ENCODE measurements at places on chromosomes 3 and 15.

DNA sequence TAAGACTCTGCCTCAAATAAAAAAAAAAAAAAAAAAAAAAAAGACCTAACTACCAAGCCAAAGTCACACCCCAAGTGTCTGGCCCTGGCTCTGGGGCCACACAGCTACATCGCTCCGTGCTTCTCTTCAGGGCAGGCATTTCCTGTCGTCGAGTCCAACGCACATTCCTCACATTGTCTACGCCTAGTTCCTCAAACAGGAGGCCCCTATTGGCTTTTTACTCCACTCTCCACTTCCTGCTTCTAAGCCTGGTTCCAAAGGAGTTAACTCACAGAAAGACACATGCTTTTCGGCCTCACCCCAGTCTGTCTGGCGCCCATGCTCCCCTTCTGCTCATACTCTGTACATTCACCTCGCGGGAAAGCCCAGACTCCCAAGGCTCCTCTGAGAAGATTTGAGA lies 28.8 kb downstream of the KNG1 start:
- DNase-seq: no peak

- DNase-seq: no peak
These were observed 842 bp upstream of the U2SURP start for GRCh38 chr3:143000528-143000927.

DNA sequence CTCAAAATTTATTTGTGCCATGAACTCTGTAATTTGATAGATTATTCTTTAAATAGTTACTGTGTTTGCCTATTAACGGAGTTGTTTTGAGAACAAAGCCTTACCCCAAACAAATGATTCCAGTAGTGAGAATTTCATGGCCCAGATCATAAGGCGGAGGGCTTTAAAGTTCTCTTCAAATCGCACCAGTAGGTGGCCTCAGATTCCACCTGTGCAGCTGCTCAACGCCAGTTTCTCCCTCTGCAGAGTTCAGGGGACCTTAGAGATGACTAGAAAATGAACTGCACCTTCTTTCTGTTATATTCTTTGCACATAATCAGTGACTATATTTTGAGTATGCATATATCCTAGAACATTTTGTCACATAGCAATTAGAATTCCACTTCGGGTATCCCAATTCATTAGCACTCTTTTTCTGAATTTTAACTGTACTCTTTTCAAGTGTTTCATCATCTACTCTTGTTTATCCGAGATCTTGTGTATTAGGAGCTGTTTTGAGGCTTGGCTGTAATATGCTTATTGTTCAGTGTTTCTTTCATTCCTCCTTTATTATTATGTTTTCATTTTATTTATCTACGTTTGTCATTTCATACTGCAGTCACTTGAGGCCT lies 232.6 kb upstream of the CHRM5 start:
- DNase-seq: no peak

- peak; percentile 82 for DNase-seq
These were observed 267.0 kb downstream of the PLCL2 start for GRCh38 chr3:17151598-17152373.

DNA sequence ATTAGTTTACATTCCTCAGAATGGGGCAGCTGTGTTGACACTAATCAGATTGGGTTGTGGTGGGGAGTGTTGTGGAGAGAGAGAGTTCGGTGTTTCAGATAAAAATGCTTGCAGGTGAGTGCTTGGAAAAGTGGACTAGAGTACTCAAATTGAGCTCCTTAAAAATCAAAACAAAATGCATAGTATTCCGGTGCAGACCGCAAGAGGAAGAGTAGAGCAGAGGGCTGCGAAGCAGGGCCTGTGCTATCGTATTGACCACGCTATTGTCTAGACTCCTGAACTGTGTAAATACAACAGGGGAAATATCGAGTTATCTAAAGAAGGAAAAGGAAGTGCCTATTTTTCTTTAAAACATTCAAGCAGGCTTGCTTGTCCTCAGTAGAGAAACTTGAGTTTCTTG lies 159.5 kb downstream of the TP63 start:
- DNase-seq: no peak

GRCh38 chr3:132205609-132206008 lies 111.6 kb upstream of the ACP3 start:
- DNase-seq: no peak

DNA sequence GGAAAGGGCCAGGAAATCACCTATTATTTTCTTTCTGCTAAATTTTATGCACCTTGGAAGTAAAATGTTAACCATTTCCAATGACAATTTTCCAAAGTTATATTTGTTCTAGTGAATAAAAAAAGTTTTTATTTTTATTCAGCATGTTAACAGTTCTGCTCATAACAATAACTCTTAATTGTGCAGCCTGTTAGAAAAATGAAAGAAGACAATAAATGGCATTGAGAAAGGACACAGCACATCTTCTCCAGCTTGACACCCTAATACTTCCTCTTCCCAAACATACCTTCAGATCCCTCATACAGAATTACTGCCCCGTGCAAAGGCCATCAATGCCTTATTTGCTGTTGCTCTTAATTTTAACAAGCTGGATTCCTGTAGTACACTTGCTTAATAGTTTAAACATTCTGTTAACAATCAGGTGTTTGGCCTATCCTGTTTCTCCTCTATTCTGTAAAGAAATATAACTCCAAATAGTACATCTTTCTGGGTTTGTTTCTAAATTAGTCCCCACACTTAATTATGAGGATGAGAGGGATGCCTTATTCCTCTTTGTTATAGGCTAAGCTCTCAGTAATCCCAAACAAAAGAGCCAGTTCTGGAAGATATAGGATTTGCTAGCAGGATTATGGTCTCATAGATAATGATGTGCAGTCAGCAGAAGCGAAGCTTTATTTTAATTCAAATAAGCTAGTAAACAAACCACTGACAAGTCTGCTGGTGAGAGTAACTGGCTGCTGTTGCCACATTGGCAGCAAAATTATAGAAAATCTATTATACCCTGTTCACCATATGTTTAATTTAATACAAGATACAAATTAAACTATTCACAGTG lies 19.2 kb upstream of the SOX2 start:
- no peak for DNase-seq

GRCh38 chr3:83956431-83956830 lies 1002.4 kb upstream of the CADM2 start:
- no peak for DNase-seq

DNA sequence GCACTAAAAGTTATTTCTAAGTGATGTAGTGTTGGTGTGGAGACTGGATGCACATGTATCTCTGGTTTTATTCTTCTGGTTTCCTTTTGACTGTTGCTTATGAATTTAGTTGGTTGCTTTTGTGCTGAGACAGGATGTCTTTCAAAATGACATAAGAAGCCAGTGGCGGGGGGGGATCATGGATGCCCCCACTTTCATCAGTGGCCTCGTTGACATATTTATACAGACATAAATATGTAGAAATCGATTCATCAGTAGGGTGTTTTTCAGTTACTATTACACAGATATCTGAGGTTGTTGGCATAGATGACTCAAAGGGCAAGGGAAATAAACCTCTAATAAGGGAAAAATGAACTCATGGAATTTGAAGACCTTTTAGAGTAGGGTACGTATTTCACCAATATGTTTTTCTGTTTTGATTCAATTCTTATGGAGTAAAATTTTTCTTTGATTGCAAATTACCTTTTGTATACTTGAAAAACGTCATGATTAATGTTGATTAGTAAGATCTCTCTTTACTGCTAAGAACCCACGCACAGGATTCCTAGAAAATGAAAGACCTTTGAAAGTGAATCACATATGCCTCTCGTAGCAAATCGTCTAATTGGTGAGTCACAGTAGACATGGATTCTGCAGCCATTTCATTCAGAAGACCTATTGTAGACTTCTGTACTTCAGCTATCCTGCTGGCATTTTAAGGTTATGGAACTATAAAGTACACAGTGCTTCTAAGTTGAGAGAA lies 97.4 kb upstream of the RBMS3 start:
- DNase-seq: no peak

DNA sequence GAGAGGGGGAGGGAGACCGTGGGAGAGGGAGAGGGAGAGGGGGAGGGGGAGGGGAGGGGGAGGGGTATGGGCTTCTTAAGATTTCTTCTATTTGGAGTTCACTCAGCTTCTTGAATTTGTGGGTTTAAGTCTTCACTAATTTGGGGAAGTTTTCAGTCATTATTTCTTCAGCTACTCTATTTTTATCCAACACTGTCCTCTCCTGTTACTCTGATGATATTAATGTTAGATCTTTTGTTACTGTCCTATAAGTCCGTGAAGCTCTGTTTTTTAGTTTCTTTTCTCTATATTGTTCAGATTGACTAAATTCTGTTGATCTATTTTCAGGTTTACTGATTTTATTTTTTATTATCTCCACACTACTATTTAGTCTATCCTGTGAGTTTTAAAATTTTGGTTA lies 351.5 kb upstream of the TPM1 start:
- DNase-seq: no peak

DNA sequence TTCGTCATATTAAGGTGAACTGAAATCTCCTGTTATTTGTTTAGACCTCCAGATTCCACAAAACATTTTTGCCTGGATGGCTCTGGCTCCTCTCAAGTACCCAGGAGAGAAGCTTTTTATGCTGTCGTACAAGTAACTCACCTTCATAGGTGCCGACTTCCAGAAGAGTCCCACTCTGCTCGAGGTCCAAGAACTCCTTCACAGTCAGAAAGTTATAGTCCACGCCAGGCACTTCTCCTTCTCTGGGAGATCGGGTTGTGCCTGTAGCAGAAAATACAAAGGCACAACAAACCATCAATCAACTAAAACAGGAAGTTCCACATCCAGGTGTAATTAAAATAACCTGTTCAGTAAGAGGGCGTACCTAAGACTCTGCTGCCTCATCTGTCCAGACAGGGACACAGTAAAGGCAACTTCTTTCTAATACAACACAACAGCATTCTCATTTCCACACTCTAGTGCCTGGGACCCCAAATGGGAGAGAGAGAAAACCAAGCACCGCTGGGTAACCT lies 545.3 kb downstream of the MAGI1 start:
- DNase-seq: no peak

- DNase-seq: no peak
These were observed 64.8 kb downstream of the BOC start for GRCh38 chr3:113275929-113276750.

DNA sequence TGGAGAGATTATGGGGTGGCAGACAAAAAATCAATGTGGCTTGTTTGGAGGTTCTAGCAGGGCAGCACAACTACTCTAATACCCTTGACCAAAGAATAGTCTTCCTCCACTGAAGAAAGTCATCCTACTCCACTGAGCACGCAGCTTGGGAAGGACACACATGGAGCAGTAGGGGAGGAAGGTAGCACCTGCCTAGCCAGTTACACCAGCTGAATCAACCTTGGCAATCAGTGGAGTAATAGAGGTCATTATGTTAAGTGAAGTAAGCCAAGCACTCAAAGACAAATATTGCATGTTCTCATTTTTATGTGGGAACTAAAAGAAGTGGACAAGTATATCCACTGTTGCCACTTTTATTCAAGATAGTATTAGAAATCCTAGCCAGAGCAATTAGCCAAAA lies 555.8 kb upstream of the ALCAM start:
- no peak for DNase-seq

DNA sequence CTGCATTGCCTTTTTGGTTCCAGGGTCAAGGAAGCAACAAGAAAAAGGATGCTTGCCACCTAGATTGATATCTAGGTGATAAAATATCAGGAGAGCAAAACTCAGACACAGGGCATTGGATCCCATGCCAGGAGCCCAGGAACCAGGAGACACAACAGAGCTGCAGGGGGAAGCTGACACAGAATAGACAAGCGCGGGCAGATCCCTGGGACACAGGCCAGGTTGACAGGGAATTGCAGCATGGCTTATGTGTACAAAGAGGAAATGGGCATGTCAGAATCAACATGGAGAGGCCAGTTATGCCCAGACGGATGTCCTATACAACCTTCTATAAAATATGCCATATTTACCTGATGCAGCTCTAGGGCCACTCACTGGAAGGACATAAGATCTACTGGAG lies 84.2 kb downstream of the SEMA6D start:
- DNase-seq: no peak

DNA sequence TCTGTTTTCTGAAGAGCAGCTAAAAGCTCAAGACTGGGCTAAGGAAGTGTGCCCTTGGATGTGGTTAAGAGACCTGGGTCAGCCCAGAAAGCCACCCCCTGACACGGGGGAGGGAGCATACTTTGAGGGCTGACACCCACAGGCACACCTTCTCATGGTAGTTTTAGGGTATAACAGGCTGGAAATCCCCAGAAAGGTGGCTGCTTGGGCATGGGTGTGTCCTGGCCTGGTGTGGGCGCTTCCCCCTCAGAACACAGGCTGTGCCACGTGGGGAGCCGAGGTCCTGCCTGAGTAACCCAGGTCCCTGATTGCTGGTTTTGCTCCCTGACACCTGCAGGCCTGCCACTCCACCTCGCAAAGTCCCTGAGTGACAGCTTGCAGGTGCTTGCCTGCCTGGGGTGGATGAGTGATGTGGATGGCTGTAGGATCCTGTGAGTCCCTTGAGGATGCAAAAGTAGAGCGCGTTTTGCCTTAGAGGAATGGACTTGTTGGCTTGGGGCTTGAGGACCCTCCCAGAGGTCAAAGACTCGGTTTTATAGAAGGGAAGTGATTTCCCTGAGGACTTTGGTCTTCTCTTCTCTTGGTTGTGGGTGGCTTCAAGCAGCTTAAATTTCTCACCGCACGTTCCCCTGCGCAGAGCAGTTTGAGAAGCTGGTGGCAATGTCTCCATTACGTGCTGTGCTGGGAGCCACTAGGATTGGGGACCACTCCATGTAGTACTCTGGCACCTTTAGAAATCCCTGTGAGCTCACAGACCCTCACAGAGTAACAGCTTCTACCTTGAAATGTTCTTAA lies 94.4 kb downstream of the DNASE1L3 start:
- peak; percentile 81 for DNase-seq

GRCh38 chr3:53789459-53789858 lies 56.8 kb downstream of the CHDH start:
- DNase-seq: no peak

DNA sequence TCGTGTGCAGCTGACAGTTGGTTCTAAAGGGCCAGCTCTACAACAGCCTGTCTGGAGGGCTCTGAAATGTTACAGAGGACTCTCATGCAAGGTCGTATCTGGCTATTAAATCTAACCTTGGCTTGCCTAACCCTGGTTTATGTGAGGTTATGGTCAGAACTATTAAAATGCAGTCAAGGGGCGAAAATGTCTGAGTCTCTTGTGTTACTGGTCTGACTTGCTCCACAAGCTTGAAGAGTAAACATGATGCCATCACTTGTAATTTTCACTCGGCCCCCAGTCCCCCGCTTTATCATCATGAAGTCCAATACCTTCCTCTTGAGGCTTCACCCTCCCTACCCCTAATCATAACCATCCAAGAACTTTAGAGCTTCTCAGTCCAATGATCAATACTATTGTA lies 9.4 kb downstream of the ENTPD3 start:
- no peak for DNase-seq

- DNase-seq: no peak
These were observed 57.6 kb upstream of the APEH start for GRCh38 chr3:49616491-49616941.

- DNase-seq: peak; percentile 35
These were observed 33.3 kb downstream of the TSPAN3 start for GRCh38 chr15:77037388-77038209.

GRCh38 chr3:37087870-37088269 lies 86.5 kb downstream of the LRRFIP2 start:
- no peak for DNase-seq
